ENCODE measurements at places on chromosomes 6 and 20.

- no peak for DNase-seq
Measured at GRCh38 chr6:162219266-162219665, 508.3 kb downstream of the PRKN start.

- no peak for DNase-seq
Measured at GRCh38 chr6:30855429-30856075, 28.8 kb upstream of the DDR1 start.

DNA sequence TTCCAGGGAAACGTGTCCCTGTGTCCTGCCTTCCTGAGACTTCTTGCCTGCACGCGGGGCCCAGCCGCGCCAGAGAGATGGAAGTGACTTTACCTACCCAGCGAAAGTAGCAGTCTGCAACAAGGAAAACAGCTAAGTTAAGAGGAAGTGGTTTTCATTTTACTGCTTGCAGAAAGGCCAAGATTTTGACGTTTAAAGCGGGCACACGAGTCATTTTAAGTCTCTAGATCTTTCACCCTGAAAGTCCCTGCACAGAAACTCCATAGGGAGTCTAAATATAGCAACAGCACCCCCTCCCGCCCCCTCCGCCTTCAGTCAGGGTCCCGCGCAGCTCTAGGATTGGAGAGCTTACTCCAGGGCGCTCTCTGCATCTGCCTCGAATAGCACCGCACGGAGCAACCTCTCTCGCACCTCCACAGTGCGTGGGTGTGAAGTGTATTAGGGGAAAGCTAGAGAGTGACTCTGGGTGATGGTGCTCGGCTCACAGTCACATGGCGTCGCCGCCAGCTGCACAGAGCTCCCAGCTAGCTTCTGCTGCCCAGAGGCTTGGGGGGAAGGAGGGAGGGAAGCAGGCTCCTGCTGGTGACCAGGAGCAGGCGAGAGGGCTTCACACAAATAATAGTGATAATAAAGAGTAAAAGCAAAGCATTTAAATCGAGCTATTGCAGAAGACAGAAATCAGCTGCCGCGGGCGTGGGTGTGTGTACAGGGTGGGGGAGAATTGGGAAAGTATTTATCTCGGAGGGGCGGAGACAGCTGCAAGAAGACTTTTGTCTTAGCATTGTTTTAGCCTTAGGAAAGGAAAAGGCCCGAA, 1.8 kb upstream of the KCNQ5 start:
- peak; percentile 81 for DNase-seq

- DNase-seq = no peak
Measured at GRCh38 chr6:17653198-17653882, 53.2 kb downstream of the FAM8A1 start.

- DNase-seq = no peak
Measured at GRCh38 chr6:36712816-36713215, 15.2 kb downstream of the RAB44 start.
